ENCODE measurements at places on chromosomes 3 and 15.

GRCh38 chr3:185422677-185423076 is 59.7 kb downstream of the MAP3K13 start:
- DNase-seq, result no peak

DNA sequence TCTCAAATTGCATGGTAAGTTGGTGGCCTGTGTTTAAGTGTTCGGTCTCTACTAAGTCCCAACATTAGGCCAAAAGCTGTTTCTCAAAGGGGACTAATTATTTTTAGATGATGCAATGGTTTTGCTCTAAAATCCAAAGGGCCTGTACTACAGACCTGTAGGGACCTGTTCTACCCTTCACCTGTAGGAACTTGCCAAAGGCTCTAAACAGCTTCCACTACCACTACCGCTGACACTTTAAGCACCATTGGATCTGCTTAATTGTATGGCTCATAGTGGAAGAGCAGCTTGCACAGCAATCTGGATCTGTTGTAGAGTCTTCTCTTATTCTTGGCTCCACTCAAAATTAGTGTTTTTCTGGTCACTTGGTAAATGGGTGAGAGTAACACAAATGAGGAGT is 346.8 kb downstream of the EPHA6 start:
- no peak for DNase-seq

- DNase-seq, result no peak
Observed at GRCh38 chr3:23275814-23276213, 72.7 kb downstream of the UBE2E2 start.

DNA sequence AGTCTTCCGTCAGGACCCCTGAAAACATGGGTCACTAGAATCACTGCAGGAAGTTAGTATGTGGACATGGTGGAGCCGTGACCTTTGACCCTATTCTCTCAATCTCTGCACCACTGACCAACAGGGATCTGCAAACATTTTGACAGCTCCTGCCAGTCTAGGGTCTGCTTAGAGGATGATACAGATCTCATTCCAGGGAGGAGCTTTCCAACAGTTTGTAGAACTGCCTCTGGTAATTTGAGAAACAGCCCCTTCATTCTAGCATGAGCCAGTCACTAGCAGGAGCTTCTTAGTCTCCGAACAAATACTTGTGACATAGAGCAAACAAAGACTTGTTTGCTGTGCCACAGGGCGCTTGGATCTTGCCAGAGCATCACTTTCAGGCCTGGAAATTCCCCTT is 270.3 kb upstream of the CFAP20DC start:
- no peak for DNase-seq

- DNase-seq, result no peak
Observed at GRCh38 chr3:123476967-123477750, 28.3 kb upstream of the ADCY5 start.

DNA sequence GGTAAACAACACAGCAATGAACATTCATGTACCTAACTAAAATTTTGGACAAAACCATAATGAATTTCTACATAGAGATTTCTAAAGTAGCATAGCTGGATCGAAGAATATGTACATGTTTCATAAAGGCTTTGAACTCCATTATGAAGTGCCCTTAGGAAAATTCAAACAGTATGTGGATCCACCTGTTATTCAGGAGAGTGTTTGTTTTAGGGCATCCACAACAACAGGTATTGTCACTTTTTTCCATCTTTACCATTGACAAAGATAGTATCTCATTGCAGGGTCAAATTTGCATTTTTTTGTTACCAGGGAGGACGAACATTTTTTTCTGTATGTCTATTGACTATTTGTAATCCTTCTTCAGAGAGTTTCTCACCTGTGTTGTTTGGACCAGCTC is 75.0 kb downstream of the COL6A5 start:
- DNase-seq, result no peak

- DNase-seq, result no peak
Observed at GRCh38 chr3:27228805-27229204, 140.4 kb downstream of the NEK10 start.

DNA sequence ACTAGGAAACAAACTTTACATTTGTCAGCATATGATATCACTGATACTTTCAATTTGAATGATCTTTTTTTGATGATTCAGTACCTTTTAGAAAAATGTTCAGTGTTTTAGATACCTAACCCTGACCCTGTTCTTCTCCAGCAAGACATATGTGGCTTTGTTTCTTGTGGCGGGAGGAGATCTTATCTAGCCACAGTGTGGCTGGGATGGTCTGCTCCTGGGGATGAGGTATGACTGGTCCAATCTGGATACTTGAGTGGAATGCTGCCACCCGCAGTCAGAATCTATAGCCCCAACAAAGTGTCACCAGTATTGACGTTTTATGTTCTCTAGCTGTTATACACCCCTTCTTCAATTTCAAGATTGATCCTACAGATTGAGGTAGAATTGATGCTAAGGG is 439.0 kb upstream of the GOLIM4 start:
- DNase-seq, result no peak

DNA sequence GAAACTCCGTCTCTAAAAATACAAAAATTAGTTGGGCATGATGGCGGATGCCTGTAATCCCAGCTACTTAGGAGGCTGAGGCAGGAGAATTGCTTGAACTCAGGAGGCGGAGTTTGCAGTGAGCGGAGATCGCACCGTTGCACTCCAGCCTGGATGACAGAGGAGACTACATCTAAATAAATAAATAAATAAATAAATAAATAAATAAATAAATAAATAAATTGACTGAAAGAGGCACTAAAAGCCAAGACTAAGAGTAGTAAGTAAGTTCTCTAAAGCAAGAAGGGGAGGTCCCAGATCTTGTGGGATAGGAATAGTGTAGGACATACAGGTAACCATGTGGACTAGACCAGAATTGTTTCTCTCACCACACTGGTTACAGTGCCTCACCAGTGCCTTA is 40.0 kb downstream of the TLNRD1 start:
- DNase-seq, result no peak

DNA sequence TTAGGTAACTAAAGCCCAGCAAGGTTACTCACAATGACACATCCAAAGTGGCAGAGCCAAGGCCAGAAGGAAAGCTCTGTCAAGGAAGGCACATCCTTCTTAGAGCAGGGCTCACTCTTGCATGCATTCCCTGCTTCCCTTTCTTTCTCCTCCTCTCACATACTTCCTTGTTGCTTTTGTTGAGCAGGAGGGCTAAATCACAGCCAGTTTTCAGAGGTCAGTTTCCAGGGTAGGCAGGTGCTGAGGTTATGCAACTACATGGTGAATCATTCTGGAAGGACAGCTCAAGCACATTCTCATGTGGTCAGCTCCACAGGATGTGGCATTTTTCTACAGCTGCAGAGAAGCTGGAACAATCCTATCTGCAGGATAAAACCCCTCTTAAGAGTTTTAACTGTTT is 275.6 kb downstream of the ZNF621 start:
- DNase-seq, result peak; percentile 15

DNA sequence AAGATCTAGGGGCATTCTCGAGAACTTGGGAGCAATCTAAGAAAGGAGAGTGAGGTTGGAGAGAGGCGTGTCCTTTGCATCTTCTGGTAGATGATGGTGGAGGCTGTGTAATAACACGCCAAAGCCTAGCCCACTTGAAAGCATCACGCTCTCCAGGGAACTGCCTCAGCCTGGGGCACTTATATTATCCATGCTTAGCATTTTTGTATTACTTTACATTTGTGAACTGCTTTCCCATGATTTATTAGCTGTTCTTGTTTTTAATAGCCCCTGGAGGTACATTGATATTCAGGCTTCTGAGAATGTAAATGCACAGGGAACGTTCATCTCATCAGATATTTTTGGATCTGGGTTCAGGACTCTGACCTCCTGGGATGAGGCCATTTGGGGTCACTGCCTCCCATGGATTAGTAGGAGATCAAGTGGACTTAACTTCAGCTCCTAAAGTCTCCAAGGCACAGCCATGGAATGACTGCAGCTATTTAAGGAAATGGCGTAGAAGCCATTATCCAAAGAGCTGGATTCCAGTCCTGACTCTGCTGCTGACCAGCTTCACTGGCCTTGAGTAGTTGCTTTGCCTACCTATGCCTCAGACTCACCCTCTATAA is 124.9 kb downstream of the LPP start:
- no peak for DNase-seq

DNA sequence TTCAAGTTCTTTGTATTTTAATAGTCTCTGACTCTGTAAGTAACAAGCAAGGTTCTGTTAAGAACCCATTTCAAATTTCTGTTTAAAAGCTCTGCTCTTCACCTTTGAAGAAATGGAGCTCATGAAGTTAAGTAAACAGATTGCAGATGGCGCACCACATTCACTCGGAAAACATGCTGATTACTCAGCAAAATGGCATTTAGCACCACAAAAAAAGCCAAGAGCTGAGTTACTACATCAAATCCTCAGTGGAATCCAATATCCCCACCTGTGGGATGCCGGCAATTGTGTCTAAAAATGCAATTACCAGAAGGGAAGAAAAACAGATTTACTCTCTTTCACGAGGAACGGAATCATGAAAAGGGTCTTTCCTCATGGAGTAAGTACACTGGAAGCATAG is 758.0 kb downstream of the NTRK3 start:
- no peak for DNase-seq

- DNase-seq, result no peak
Observed at GRCh38 chr3:56939834-56940233, 120.6 kb upstream of the SPATA12 start.

- no peak for DNase-seq
Observed at GRCh38 chr15:38217191-38217595, 35.4 kb upstream of the SPRED1 start.

GRCh38 chr3:83477563-83477962 is 1481.2 kb upstream of the CADM2 start:
- no peak for DNase-seq

DNA sequence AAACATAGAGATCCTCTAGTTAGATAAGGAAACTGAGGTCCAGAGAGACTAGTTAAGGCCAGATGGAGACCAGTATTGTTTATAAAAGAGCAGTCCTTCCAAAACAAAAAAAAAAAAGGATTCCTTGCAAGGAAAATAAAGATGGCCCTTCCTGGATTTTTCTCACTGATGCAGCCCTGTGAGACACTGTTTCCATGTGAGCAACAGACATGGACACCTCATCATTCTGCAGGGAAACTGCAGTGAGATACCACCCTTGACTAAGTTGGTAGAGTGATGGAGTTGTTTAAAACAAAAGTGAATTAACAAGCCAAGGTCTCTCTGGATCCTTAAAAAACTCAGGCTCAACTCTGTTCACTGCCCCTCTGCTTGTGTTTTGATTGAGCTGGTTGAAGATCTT is 65.6 kb upstream of the MYZAP start:
- DNase-seq, result no peak

DNA sequence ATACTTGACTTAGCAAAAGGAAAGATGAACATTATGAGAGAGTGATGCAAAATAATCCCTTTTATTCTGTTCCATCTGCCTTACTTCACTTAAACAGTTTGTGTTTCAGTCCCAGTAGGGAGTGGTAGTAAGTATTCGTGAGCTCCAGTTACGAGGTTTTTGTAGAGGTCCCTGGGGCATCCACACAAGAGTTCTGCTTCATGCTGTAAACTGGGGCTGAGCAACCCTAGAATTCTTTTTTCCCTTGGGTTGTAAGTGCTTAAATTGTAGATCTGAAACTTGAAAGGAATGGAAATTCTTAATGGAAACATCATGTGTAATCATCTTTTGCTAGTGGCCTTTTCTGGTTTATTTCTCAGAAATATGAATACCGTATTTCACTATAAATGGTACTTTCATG is 79.5 kb downstream of the SEMA6D start:
- DNase-seq, result no peak

DNA sequence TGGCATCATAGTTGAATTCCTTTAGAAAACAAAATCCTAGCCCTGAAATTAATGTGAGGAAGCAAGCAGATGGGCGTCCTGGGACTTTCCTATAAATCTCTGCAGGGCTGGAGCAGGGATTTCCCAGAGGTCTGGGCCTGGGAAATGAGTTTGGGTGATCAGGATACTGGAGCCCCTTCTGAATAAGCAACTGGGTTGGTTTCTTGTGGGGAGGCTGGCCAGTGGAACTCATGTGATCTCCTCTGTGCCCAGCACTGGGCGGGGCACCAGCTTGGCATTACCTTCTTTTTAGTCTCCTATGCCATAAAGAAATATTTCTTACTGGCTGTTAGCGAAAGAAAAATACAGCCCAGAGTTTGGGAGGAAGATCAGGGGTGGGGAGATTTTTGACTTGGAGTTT is 1.7 kb downstream of the THSD4 start:
- no peak for DNase-seq

DNA sequence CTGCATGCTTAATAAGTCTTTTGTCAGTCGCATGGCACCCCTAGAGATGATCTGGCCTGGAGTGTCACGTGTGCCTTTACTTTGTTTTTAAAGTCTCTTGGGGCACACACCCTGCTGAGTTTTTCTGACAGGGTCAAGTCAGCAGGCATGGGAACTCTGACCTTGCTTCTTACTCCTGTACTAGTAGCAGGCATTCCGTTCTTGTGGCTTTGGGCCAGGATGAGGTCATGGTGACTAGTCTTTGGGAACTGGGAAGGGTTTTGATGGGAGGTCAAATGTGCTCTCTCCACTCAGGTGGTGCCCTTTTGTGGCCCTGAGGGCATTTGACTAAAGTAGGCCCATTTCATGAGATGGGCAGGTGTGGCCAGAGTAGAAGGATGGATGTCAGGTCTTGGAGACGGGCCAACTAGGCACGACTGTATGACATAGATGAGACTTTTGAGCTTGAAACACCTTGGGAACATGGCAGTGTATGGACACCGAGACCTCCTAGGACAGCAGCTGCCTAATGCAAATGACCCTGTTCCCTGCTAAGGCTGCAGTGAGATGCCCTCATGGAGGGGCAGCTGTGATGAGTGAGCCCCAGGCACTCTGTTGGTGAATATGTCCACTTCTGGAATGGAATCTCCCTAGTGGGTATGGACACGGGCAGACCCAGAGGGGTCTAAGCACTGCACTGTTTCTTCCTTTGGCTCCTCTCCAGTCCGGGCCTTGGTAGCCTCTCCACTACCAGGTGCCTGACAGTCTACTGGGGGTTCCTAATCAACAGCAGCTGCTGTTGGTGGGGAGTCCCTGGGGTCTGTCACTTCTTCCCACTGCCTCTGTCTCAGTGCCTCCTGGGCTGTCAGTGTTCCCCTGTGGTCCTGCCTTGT is 16.4 kb downstream of the SRPRB start:
- DNase-seq, result peak; percentile 47

GRCh38 chr15:63369296-63369695 is 12.3 kb downstream of the CA12 start:
- DNase-seq, result no peak

DNA sequence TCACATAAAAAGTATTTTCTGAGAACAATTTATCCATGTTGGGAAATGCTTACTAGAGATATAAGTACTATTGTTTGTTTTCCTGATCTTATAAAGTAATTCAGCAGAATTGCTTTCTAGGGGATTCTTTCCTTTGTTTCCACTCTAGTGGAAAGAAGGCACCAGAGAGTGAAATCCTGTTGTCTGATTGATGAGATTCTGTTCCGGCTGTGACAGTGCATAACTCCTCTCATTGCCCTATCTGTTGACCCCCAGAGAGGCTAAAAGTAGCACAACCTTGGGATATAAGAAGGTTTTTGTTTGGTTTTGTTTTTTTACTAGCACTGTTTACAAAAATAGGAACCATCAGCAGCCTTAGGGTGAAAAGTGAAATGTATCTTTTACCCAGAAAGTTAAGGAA is 114.1 kb downstream of the ALCAM start:
- DNase-seq, result no peak

All from 8988T (cell line).